ENCODE measurements at places on chromosomes 5 and 9.

DNA sequence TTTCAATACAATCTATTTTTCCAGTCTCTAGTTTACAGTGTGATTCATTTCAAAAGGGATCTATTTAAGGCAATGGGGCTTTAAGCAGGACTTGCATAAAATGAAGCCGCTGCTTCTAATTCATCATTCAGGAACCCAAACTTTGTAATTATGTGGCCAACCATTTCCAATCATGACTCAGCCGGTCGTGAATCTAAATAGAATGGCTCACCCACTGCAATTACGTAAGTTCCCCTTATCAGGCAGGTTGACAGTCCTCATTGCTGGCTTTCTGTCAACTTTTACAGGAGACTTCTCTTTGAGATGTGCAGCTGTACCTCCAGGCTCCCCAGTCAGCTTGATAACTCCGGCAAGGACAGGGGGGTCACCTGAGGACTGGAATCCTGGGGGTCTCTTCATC lies 152.8 kb upstream of the DAP start:
- DNase-seq = peak; percentile 72

GRCh38 chr5:146079695-146080373 lies 25.5 kb downstream of the PLAC8L1 start:
- peak; percentile 9 for DNase-seq

DNA sequence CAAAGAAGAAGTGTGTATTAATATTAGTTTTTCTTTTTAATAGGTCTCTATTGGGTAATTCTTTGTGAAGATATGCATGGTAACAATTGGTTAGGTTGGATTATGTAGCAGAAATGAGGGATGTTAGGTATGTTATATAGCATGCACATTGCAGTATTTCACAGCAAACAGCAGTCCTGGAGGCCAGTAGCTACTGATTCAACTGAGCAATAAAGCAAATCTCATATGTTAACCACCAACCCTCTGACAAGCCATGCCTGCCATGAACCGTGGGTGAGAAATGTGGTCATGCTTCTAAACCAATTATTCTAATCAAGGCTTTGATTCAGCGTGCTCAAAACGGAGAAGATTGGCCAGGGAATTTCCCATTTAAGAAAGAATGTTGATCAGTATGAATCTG lies 313.0 kb upstream of the CDH6 start:
- DNase-seq = no peak

DNA sequence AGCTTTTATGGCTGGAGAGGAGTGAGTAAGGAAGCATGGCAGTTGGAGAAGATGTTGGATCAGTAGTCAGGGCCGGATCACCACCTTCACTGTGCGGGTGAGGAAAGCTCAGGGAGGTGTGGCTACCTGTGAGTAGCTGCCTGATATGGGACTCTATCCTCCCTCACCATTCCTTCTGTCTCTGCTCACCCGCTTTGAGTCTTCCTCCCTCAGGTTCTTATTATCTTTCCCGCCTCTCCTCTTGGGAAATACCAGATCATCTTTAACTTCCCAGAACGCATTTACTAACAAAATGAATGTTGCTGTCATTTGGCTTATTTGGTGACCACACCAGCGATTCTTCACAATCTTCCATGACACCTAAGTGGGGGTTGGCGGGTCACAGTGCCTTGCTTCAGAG lies 140.7 kb upstream of the GPR151 start:
- no peak for DNase-seq

- peak; percentile 8 for DNase-seq
Observed at GRCh38 chr5:23208959-23209431, 298.4 kb upstream of the PRDM9 start.

DNA sequence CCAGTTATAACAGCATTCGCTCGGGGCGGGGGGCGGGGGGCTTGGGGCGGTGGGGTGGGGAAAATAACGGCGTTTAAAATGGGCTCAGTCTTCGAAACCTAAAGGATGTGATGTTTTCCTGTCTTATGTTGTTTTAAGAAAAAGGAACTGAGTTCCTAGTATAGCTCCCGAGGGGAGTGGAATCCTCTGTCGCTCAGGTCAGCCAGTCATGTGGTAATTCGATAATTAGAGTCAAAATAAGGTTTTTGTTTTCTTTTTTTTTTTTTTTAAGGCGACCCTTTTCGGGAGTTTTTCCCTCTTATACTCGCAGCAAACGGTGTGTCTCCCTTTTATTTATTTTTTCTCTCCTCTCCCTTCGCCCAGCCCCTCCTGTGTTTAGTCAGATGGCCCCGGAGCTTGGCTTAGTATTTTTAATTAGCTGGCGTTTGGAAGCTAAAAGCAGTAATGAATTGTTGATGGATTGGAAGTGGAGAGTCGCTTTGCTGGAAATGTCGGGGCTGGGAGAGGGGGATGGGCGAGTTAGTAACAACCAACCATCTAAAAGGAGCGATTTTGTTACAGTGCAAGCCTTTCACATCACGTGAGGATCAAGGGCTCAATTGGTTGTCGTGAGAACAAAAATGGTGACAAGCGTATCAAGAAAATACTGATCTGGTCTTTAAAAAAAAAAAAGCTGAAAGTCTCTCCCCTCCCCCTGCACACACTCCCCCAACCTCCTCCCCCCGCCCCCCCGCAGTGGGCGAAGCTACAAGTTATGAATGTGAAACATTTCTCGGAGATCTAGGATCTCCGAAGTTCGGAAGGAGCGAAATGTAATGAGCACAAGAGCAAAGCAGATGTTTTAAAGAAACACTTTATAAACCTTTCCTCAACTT lies 714 bp upstream of the ZNF608 start:
- DNase-seq = peak; percentile 88

GRCh38 chr5:111983459-111983858 lies 226.5 kb upstream of the NREP start:
- DNase-seq = no peak

GRCh38 chr5:82820188-82820587 lies 257.0 kb downstream of the TMEM167A start:
- DNase-seq = no peak

GRCh38 chr5:9500193-9500592 lies 45.7 kb downstream of the SEMA5A start:
- no peak for DNase-seq

GRCh38 chr5:60633341-60633740 lies 66.6 kb downstream of the DEPDC1B start:
- peak; percentile 55 for DNase-seq

GRCh38 chr9:133670466-133670865 lies 34.3 kb downstream of the DBH start:
- no peak for DNase-seq

DNA sequence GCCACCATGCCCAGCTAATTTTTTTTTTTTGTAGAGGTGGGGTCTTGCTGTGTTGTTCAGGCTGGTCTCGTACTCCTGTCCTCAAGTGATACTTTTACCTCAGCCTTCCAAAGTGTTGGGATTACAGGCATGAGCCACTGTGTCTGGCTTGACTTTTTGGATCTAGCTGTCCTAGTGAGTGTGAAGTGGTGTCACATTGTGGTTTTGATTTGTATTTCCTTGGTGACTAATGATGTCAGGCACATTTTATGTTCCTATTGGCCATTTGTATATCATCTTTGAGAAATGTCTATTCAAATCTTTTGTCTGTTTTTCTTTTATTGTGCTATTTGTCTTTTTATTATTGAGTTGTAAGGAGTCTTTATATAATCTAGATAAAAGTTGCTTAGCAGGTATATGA lies 53.5 kb upstream of the MCCC2 start:
- no peak for DNase-seq

DNA sequence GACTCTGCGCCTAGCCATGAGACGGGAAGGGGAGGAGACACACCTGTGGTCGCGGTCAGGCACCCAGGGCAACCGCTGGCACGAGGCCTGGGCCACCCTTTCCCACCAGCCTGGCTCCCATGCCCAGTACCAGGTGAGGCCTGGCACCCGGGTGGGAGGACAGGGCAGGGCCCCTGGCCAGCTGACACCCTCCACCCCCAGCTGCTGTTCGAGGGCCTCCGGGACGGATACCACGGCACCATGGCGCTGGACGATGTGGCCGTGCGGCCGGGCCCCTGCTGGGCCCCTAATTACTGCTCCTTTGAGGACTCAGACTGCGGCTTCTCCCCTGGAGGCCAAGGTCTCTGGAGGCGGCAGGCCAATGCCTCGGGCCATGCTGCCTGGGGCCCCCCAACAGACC lies 5.0 kb downstream of the MAMDC4 start:
- DNase-seq = no peak

DNA sequence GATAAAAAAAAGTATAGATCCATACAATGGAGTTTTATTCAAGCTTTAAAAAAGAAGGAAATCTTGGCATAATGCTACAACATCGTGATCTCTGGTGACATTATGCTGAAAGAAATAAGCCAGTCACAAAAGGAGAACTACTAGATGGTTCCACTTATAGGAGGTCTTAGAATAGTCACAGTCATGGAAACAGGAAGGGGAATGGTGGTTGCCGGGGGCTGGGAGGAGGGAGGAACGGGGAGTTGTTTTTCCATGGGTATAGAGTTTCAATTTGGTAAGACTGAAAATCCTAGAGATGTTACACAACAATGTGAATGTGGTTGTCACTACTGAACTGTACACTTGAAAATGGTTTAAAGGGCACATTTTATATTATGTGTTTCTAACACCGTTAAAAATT lies 94.5 kb downstream of the CFAP90 start:
- no peak for DNase-seq

DNA sequence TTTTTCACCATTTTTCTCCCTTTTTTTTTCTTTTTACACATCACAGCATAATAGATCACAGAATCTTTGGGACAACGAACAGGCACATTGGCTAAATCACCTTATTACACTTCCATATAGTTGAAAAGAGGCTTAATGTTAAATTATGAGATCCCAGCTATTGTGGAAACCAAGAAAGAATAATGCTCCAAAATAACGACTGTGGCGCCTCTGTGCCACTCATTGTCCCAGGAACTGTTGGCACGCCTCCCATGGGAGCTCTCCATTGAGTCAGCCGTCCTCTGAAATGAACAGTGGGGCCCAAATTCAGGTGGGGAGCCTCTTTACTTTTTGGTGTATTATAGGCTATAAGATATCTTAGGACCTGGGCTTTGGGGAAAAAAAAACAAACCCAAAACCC lies 82.2 kb upstream of the NFIB start:
- DNase-seq = no peak

DNA sequence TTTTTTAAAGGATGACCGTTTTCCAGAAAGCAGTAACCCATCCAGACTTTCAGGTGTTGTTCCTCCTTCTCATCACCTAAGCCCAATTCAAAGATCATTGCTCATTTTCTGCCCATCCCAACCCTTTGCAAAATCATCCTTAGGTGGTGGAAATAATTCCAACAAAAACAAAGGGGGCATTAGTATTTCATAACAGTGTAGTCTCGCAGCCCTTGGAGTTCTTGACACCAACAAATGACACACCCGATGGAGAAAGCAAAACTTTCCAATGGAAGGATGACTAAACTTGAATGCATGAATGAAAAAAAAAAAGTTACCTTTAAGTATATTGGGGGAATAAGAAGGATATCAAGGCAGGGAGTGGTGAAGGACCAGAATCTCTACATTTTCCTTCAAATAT lies 117.0 kb downstream of the PAPPA start:
- no peak for DNase-seq

All from fibroblast of skin of left biceps (primary cell).